ENCODE measurements at places on chromosomes 16 and 17. TPM values are rescaled to one million over a fixed set of nuclear protein-coding genes. Genes with fewer than 3 reads are reported as not detected.

- no peak for DNase-seq
These were observed 357.2 kb upstream of the TNRC6C start for GRCh38 chr17:77601054-77601979.

- no peak for DNase-seq
These were observed 48.2 kb upstream of the CDC42EP4 start for GRCh38 chr17:73359987-73360410.

DNA sequence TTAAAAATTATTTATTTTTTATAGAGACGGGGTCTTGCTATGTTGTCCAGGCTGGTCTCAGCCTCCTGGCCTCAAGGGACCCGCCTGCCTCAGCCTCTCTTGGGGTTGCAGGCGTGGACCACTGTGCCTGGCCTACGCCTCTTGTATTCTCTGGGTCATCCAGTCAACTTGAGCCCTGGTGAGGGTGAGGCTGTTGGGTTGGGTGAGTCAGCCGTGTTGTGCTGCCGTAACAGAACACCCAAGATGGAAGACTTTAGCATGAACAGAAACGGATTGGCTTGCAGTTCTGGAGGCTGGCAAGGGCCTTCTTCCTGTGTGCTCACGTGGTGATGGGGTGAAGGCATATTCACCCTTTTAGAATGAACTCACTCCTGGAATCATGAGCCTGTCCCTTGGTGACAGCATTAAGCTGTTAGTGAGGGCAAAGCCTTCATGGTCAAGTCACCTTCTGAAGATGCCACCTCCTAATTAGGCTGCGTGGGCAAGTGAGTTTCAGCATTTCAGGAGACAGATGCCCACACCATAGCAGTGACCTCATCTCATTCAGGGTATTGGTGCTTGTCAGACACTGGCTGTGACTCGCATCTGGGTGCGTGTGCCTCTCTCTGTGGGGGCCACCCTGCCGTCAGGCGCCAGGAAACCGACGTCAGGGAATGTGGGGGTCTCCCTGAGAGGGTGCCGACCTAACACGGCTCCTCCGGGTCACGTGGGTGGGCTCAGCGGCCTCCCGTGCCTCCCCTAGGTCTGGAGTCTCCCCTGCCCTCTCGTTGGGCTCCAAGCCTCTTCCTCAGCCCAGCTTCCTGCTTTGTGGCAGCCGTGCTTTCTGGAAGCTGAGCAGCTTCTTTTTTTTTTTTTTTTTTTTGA is 49.8 kb downstream of the WDR45B start:
- DNase-seq = no peak

- no peak for DNase-seq
These were observed 15.3 kb upstream of the RPTOR start for GRCh38 chr17:80529104-80529903.

DNA sequence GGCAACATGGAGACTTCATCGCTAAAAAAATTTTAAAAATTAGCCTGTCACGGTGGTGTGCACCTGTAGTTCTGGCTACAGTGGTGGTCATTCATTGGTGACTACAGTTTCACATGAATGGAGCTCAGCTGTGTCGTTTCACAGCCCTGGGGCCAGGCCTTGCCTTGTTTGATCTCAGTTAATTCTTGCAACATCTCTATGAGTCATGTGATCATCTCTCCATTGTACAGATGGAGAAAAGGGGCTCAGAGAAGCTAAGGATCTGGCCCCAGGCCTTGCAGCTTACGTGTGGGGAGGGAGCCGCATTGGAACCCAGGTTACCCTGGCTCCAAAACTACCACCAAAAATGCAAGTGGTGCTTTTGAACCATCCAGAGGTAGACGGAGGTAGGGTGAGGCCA is 49.4 kb downstream of the GDE1 start:
- no peak for DNase-seq

DNA sequence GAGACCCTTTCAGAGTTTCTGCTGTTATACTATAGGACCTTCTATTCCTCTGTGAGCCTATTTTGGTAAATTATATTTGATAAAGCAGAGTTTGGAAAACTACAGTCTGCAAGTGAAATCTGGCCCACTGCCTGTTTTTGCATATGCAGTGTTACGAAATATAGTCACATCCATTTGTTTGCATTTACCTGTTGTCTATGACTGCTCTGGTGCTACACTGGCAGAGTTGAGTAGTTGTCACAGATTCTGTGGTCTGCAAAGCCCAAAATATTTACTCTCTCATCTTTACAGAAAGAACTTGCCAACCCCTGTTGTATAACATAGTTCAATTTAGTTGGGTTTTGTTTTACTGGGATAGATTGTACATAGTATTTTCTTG is 42.3 kb downstream of the TNRC6A start:
- DNase-seq = no peak

GRCh38 chr16:10684511-10685151 is 10.1 kb downstream of the TEKT5 start:
- no peak for DNase-seq

DNA sequence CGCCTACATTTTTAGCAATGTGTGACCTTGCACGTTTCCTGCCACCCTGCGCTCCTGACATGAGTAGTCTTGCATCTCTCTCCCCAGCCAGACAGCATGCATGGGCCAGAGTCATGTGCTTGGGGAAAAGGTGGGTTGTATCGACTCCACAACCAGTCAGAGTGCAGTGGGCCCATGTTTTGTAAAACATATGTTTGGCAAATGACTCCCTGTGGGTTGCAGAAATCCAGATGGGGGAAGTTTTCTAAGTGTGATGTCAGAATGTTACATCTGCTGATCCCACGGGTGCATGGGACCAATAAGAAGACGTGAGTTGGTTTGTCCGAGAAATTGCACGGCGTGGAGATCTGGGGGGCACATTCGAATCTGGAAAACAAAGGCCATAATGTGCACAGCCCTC is 147.1 kb downstream of the FOXL1 start:
- DNase-seq = no peak

GRCh38 chr17:17416400-17417360 is 60.1 kb upstream of the MED9 start:
- DNase-seq = no peak

- DNase-seq = no peak
These were observed 55.2 kb downstream of the NKD1 start for GRCh38 chr16:50603206-50604064.

The AOC3 gene
- total RNA-seq = 0.74 TPM

The HOXB2 gene
- total RNA-seq = 20.0 TPM

The NXPH3 gene
- total RNA-seq = not detected
